CD4-positive, alpha-beta T cell treated with Interleukin-6 at 100 ng/mL for 8 hours (primary cell): ENCODE measurements at places on chromosomes 5 and 9.

- no peak for DNase-seq
Observed at GRCh38 chr5:133222040-133222439, 170.2 kb downstream of the HSPA4 start.

- DNase-seq, result no peak
Observed at GRCh38 chr9:115966660-115967059, 186.9 kb upstream of the PAPPA start.

DNA sequence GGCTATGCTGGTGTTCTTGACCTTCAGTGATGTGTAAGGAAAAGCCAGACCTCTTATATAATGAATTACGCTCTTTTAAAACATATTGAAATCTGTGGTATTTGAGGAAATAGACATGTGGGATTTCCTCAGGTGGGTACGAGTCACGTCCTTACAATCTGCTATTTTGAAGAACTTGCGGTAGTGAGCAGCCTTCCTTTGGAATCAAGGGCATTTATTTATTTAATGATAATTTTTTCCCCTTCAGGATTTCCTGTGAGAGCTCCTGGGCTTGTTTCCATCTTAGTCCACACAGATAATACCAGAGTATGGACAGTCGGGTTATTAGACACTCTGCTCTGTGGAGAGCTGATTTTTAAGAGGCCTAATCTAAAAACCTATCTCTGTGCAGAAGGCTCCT, 167.9 kb downstream of the ARHGEF28 start:
- no peak for DNase-seq

DNA sequence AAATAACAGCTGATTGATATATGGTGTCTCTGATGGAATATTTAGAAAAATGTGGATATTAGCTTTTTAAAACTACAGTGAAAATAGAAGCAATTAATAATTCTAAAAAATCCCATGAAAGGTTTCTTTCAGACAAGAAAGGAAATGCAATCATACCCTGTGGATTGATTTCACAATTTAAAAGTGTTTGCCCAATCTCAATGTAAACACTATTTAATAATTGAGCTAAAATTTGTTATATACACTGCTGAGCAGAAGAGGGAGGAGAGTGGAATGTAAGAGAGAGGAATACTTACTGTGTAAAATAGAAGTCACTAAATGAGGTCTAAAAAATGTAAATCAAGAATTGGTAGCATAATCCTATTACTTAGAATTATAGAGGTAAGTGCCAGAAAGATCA, 76.9 kb downstream of the FEM1C start:
- no peak for DNase-seq

- DNase-seq, result no peak
Observed at GRCh38 chr9:4430432-4431261, 59.6 kb upstream of the SLC1A1 start.

- DNase-seq, result no peak
Observed at GRCh38 chr9:95512709-95513095, 4.1 kb downstream of the PTCH1 start.

DNA sequence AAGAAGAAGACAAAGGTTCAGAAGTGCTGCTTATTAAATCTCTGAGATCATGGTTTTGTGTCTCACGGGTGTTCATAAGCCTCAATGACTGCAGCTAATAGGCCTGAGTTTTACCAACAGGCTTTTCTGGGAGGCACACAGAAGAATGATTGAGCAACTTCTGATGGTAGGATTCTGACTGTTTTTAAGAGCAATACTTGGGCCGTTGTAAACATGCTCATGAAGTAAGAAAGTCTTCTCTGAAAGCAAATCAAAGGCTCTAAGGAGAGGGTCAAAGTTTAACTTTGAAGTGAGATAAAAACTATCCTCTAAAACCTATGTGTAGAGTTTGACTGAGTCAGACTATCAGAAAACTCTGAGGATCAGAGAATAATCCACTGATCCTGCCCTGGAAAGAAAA, 390.9 kb upstream of the DAB2 start:
- DNase-seq, result no peak

GRCh38 chr5:176775409-176775808, 35.0 kb upstream of the UNC5A start:
- DNase-seq, result no peak

GRCh38 chr9:112175796-112176315, 759 bp upstream of the SUSD1 start:
- DNase-seq, result no peak

- no peak for DNase-seq
Observed at GRCh38 chr5:61673007-61673735, 341.1 kb downstream of the ZSWIM6 start.

DNA sequence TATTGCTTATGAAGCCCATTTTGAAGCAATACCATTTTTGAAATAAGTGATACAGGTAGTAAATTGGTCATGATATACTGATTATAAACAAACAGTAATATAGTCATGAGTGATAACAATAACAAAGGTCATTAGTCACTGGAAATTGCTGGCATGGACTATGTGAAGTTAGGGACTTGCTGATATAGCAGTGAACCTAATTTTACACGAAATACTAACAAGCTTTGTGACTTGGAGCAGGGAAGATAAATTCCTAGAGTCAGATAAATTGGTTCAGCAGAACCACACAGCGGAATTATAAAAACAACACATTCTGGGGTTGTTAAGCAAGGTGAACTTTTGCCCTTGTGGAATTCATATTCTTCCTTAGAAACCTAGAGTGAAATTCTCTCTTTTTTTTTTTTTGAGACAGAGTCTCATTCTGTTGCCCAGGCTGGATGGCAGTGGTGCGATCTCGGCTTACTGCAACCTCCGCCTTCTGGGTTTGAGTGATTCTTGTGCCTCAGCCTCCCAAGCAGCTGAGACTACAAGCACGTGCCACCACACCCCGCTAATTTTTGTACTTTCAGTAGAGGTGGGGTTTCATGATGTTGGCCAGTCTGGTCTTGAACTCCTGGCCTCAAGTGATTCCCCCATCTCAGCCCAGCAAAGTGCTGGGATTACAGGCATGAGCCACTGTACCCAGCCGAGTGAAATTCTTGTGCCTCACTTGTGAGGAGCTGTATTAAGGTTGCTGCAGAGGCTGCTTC, 6.0 kb downstream of the UGCG start:
- no peak for DNase-seq

DNA sequence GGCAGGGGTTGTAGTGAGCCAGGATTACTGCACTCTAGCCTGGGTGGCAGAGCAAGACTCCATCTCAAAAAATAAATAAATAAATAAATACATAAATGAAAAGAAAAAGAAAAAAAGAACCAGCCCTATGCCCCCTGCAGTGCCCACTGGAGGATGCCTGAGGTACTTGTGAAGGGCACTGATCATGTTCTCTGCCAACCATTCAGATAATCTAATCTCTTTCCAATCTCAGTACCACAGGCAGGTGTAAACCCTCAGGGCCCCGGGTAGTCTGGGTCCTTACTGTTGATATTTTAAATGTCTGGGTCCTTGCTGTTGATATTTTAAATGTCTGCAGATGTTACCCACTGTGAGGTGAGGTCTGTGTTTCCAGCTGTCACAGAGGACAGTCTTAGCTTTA, 321.8 kb upstream of the ADCY2 start:
- no peak for DNase-seq

GRCh38 chr5:36723912-36724311, 117.5 kb downstream of the SLC1A3 start:
- DNase-seq, result no peak

DNA sequence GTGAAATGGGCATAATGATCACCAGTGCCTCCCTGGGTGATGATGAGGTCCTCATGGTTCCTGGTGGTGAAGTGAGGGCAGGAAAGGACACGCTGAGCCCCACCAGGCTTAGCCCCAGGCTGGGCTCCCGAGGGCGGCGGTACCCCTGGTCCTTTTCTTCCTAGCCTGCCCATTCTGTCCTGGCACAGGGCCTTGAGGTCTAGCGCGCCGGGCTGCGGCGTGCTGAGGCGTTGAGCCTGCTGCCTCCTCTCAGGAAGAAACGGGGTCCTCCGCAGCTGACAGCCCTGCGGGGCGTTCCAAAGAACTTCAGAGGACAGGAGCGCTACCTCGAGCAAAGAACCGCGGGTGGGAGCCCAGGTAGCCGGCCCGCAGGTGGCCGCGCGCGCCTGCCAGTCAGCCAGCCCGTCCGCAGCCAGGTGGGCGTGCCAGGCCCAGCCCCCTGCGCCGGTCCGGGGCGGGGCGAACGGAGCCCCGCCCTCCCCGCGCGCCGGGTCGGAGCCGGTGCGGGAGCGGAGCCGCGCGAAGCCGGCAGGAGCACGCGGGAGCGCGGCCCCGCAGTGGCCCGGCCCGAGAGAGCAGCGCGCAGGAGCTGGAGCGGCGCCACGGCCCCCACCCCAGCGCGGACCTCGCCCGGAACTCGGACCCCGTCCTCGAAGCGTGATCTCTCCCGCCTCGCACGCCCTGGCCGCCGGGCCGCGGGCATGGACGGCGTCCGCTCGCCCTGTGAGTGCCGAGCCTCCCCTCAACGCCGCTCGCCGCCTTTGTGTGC, at the start of gene WNK2:
WNK2 (plus strand) TSS at position 477 of the 769 bp plus-strand sequence. CDS start 791 bp downstream, outside the sequence.
- peak; percentile 12 for DNase-seq

DNA sequence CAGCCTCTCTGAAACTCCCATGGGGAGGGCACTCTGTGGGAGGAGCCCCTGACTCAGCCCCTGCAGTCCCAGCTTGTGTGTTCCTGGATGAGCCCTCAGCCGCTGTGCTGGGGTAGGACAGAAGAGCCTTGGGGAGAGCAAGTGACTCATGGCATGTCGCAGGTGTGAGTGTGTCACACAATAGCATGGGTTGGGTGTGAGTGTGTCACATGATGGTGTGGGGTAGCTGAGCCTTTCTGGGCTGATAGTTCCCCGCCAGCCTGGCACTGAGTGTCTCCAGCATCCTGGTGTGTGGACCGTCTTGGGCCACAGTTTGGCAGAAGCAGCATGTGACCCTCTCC, 83.4 kb downstream of the PHF2 start:
- no peak for DNase-seq

DNA sequence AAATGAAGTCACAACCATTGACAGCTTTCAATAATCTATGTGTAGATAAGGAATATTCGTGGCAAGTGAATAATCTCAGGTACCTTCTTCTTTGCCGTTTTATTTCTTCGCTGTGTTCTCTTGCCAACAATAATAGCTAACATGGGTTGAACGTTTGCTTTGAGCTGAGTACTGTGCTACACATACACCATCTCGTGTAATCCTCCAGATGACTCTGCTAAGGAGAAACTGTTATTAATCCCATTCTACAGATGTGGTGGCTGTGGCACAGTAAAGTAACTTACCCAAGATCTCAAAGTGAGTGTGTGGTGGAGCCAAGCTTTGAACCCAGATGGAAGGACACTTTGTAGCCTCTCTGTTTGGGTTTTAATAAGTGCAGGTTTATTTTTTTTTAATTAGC, 179.7 kb downstream of the C9orf152 start:
- no peak for DNase-seq

- no peak for DNase-seq
Observed at GRCh38 chr5:141492168-141492885, 3.4 kb downstream of the PCDHGC5 start.
